ENCODE measurements at places on chromosomes 5 and 9. TPM values are rescaled to one million over a fixed set of nuclear protein-coding genes. Genes with fewer than 3 reads are reported as not detected.

GRCh38 chr5:71582945-71583584 is 4.1 kb upstream of the MCCC2 start:
- H3K4me1 ChIP-seq: peaks cover 5% of the 10 kb centered on the region
- no peaks in the 10 kb centered on the region for H3K27me3 ChIP-seq
- DNase-seq: no peak
- H3K36me3 ChIP-seq: no peaks in the 10 kb centered on the region

GRCh38 chr5:150661821-150662596 is 958 bp downstream of the MYOZ3 start:
- H3K27me3 ChIP-seq: no peaks in the 10 kb centered on the region
- H3K36me3 ChIP-seq: no peaks in the 10 kb centered on the region
- no peak overlapping the region for H3K4me3 ChIP-seq
- no peak overlapping the region for H3K27ac ChIP-seq
- no peaks in the 10 kb centered on the region for H3K4me1 ChIP-seq
- no peak for DNase-seq

The PRR16 gene
- not detected for total RNA-seq

The CDC20B gene
- not detected for total RNA-seq

- H3K4me1 ChIP-seq: peaks cover 18% of the 10 kb centered on the region
- DNase-seq: no peak
- no peak overlapping the region for H3K27ac ChIP-seq
- H3K27me3 ChIP-seq: no peaks in the 10 kb centered on the region
- H3K4me3 ChIP-seq: no peak overlapping the region
These were observed 5.2 kb downstream of the KLF9 start for GRCh38 chr9:70409280-70409679.

The TAF1L gene
- total RNA-seq: not detected

DNA sequence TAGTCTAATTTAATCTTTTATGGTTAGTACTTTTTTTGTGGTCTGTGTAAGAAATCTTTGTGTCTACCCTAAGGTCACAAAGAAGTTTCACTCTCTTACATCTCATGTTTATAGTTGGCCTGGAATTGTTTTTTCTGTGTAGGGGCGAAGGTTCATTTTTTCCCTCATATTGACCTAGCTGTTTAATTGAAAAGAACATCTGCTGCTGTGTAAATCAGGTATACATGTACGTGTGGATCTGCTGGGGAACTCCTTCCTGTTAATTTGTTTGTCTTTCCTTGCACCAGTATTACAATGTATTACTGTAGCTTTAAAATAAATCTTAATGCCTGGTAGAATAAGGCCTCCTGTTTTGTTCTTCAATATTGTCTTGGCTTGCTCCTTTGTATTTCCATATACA is 37.8 kb downstream of the EXOSC2 start:
- H3K27ac ChIP-seq: no peak overlapping the region
- no peak for DNase-seq
- H3K4me3 ChIP-seq: no peak overlapping the region
- H3K4me1 ChIP-seq: peaks cover 8% of the 10 kb centered on the region
- H3K27me3 ChIP-seq: no peaks in the 10 kb centered on the region

DNA sequence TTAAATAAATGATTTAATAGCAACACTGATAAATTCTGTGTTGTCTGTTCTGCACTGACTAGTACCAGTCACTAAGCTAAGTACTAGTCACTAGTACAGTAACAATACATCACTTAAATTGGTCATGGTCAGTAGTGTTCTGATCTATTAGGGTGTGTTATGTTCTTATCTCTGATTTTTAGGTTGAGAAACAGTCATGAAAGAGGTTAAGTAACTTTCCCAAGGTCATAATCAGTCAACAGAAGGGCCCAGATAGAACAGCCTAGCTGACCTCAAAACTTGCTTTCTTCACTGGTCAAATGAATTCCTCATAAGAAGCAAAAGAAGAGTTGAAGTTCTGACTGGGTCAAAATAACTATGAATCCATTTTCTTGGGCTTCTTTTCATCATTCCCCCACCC is 1492.7 kb downstream of the MAT2B start:
- no peak for DNase-seq
- H3K36me3 ChIP-seq: no peaks in the 10 kb centered on the region
- no peak overlapping the region for H3K4me3 ChIP-seq
- no peak overlapping the region for H3K27ac ChIP-seq

DNA sequence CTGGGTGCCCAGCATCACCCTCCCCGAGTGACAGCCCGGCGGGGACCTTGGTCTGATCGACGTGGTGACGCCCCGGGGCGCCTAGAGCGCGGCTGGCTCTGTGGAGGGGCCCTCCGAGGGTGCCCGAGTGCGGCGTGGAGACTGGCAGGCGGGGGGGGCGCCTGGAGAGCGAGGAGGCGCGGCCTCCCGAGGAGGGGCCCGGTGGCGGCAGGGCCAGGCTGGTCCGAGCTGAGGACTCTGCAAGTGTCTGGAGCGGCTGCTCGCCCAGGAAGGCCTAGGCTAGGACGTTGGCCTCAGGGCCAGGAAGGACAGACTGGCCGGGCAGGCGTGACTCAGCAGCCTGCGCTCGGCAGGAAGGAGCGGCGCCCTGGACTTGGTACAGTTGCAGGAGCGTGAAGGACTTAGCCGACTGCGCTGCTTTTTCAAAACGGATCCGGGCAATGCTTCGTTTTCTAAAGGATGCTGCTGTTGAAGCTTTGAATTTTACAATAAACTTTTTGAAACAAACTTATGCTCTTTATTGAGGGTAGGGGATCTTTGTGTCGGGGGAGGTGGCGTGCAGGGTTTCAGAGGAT is 1.3 kb downstream of the GADD45G start:
- DNase-seq: peak; percentile 24
- no peak overlapping the region for H3K27ac ChIP-seq
- no peaks in the 10 kb centered on the region for H3K36me3 ChIP-seq
- peak overlapping the region; percentile 45 for H3K4me3 ChIP-seq
- H3K27me3 ChIP-seq: peaks cover 28% of the 10 kb centered on the region
- peaks cover 32% of the 10 kb centered on the region for H3K4me1 ChIP-seq

DNA sequence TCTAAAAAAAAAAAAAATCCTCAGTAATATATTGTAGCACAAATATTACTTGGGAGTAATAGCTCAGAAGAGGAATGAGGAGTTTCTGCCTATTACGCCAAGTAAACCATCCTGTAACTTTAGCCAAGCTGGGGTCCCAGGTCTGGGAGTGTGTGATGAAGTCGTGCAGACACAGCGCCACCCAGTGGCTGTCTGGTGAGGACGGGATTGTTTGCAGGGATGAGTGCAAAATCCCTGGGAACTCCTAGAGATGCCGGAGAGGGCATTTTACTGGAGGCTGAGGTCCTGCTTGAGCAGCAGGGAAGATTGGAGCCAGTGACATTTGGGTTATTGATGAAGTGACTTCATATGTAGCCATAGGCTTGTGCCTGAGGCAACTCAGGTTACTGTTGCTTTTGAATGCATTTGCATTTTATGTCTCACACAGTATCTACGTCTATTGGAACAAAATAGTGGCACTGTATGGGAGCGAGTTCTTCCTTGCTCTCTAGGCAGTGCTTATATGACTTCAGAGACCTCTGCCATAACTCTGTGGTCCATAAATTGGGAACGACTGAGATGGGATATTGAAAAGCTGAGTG is 72.8 kb downstream of the PSAT1 start:
- peak; percentile 84 for DNase-seq
- no peaks in the 10 kb centered on the region for H3K27me3 ChIP-seq
- no peak overlapping the region for H3K4me3 ChIP-seq
- H3K4me1 ChIP-seq: no peaks in the 10 kb centered on the region

The SPINK13 gene
- total RNA-seq: not detected

- no peak overlapping the region for H3K27ac ChIP-seq
- no peak for DNase-seq
- H3K27me3 ChIP-seq: no peaks in the 10 kb centered on the region
- no peak overlapping the region for H3K4me3 ChIP-seq
- H3K4me1 ChIP-seq: peaks cover 13% of the 10 kb centered on the region
- no peaks in the 10 kb centered on the region for H3K36me3 ChIP-seq
These were observed 145.6 kb upstream of the TNC start for GRCh38 chr9:115263371-115264075.

GRCh38 chr5:170097934-170098333 is 7.8 kb upstream of the FOXI1 start:
- H3K36me3 ChIP-seq: no peaks in the 10 kb centered on the region
- no peak overlapping the region for H3K4me3 ChIP-seq
- H3K4me1 ChIP-seq: no peaks in the 10 kb centered on the region
- no peak for DNase-seq

DNA sequence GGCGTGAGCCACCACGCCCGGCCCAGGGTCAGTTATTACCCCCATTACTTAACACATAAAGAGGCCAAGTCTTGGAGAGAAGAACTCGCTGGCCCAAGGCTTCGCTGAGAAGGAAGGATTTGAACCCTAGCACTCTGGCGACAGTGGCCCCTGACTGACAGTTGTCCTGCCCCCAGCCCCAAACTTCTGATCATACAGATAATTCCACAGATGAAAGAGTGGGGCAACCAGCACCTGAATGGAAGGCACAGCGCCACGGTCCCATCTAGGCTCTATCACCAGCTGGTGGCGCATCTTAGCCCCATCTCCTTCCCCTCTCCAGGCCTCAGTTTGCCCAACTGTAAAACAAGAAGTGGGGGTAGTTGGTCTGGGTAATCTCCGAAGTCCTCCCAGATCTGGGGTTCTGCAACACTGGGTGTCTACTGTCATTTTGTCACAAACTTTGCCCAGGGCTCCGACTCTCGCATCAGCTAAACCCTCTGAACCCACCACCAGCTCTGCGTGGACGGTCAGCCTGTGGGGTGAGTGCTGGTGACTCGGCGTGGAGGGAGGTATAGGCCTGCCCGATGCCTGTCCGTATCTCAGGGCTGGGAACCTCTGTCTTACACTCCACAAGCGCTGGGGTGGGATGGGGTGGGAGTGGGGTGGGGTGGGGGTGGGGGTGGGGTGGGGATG is 209.3 kb downstream of the C9orf50 start:
- no peak overlapping the region for H3K27ac ChIP-seq
- H3K36me3 ChIP-seq: no peaks in the 10 kb centered on the region
- no peaks in the 10 kb centered on the region for H3K27me3 ChIP-seq
- no peak overlapping the region for H3K4me3 ChIP-seq
- peaks cover 16% of the 10 kb centered on the region for H3K4me1 ChIP-seq

- no peak for DNase-seq
- H3K4me3 ChIP-seq: no peak overlapping the region
- H3K27me3 ChIP-seq: no peaks in the 10 kb centered on the region
- H3K4me1 ChIP-seq: peaks cover 33% of the 10 kb centered on the region
- H3K36me3 ChIP-seq: no peaks in the 10 kb centered on the region
These were observed 93.6 kb upstream of the TNC start for GRCh38 chr9:115211413-115212124.

The RALGDS gene
- total RNA-seq: 42.3 TPM

- no peak overlapping the region for H3K4me3 ChIP-seq
- H3K27me3 ChIP-seq: peaks cover 5% of the 10 kb centered on the region
These were observed 72.8 kb downstream of the APBA1 start for GRCh38 chr9:69599232-69599971.

The RAB3C gene
- total RNA-seq: 0.07 TPM

GRCh38 chr5:149133795-149134777 is 7.2 kb upstream of the ABLIM3 start:
- no peaks in the 10 kb centered on the region for H3K36me3 ChIP-seq
- H3K27me3 ChIP-seq: peaks cover 59% of the 10 kb centered on the region
- no peak overlapping the region for H3K4me3 ChIP-seq

The ZNF608 gene
- 2.4 TPM for total RNA-seq

Measured in A673 (cell line).